ENCODE measurements at places on chromosomes 3 and 15.

- no peak for DNase-seq
Measured at GRCh38 chr3:150985711-150986110, 13.2 kb upstream of the CLRN1 start.

GRCh38 chr3:104873331-104873730, 493.4 kb upstream of the ALCAM start:
- no peak for DNase-seq

DNA sequence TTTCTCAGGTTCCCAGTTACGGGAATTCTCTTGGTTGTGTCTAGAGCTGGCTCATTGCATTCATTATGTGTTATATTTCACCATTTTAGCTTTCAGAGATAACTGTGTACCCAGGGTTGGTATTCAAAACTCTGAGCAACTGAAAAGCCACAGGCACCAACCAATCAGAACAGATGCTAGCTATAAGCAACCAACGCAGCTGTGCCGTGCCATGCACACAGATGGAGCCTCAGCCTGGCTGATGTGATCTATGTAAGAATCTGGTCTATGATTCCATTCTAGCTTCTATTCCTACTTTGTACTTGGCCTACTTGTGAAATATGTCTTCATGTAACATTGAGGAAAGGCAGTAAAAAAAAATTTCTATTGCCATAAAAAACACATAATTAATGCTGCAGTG, 95.0 kb upstream of the CCDC80 start:
- DNase-seq, result no peak

GRCh38 chr3:145820170-145820569, 340.8 kb downstream of the PLOD2 start:
- no peak for DNase-seq

GRCh38 chr3:107977221-107978130, 113.4 kb downstream of the CD47 start:
- DNase-seq, result no peak

GRCh38 chr3:67592057-67592456, 62.4 kb downstream of the SUCLG2 start:
- DNase-seq, result no peak

DNA sequence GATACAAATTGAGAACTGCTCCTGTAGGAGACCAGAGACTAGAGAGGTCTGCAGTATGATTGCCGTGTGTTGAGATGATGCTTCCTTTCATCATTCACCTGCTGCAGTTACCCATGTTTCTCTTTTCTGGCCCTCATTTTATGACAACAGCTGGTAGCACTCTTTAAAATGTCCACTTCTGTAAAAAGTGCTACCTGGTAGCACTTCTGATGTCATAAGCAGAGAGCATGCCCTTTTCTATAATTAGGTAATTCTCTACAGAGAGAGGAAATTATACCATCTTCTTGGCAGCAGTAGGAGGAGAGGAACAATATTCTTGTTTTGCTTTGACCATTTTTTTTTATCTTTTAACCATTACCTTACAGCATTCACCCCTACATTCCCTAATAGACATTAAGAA, 123.8 kb downstream of the PPM1L start:
- DNase-seq, result no peak

DNA sequence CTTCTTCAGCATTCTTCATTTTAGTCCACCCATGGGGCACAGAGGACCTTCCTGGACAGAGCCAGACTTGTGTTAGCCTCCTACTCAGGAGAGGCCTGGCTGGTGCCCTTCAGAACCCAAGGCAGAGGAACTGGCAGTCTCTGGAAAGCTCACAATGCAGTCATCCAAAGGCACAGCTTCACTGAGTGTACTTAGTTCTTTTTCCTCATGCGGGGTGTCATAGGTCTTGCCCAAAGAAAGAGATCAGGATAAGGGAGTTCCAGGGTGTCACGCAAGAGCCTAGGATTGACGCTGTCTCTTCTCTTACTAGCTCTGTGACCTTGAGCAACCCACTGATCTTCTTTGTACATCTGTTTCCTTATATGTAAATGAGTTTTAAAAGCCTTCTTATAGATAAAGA, 58.7 kb downstream of the CD200 start:
- DNase-seq, result no peak

GRCh38 chr3:114855839-114856238, 291.2 kb downstream of the ZBTB20 start:
- DNase-seq, result no peak

DNA sequence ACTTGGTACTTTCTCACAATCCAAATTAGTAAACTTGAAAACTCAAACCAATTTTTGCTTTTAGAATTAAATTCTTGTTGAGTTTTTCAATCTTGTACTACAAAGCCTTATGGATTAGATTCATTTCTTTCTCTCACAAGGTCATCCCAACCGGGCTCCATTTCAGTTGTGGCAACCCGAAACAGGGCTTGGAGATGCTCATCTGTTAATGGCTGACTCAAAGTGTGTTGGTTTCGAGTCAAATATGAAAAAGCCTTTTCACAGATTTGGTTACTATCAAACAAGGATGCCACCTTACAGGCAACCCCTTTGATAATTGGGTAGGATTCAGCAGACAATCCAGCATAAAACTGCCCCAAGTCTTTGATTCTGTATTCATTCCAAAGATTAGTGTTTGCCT, 1.8 kb downstream of the EPM2AIP1 start:
- DNase-seq, result peak; percentile 23

DNA sequence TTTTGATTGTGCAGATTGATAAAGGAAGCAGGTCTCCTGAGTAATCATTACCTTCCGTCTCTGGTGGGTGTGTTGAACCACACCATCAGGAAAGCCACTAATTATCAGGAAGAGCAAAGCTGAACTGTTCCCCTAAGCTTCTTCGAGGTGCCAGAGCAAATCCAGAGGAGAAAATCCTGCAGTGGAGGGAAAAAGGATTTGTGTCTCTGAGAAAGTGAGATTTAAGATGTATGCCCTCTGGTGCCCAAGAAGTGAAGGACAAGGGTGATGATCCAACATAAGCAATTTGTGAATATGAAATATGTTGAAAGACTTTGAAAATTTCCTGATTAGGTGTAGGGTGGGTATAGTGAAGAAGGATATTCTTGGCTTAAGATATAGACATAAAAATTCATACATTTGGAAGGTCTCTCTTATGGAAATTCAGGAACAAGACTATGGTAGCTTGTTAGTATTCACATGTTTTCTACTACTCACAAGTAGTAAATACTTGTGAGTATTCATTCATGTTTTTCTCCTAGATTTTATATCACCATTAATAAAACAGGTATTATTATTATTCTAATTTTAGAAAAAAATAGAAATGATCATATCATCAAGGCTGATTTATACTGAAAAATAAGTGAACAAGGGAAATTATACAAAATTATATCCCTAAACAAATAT, 34.8 kb downstream of the COMMD2 start:
- DNase-seq, result peak; percentile 79

DNA sequence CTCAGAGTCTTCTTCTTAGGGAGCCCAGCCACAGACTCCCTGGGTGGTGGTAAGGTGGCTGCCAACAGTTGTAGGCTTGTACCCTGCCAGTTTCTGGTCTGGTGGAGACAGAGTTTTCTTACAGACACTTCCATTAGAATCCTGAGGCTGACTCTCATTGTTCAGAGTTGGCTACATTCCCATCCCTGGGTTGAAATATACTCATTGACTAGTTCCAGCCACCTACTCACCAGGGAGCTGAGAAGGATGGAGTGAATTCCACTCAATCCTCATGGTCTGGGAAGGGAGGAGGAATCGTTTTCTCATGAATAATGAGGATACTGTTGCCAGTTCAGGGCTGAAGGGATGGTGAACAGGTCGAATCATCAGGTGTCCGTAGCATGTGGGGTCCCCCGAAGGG, 226.5 kb upstream of the PROK2 start:
- no peak for DNase-seq

DNA sequence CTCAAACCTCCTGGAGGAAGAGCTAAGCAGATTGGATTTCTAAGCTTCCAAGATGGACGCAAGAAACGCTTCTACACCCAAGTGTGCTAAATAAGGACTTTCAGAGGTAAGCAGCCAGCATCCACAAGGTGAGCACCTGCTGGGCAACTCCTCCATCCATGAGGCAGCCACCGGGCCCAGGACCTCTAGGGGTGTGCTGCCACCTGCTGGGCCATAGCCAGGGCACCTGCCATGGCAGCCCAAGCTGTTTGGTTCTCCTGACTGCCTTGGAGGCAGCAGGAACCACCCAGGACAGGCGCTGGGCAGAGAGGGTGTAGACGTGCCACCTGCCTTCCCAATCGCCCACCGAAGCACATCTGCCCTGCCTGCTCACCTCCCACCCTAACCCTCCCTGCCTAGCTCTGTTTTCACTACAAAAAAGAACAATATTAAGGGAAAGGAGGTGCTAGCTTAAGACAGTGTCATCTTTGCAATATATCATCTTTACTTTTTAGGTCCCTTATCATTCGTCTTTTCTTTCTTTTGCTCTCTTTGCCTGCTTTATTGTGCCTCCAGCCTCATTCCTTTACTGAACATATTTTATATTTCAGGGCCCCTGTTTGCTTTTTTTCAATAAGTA, 12.9 kb downstream of the C15orf62 start:
- DNase-seq, result peak; percentile 53

- DNase-seq, result no peak
Measured at GRCh38 chr15:83657549-83657948, 3.6 kb downstream of the ADAMTSL3 start.

Measured in testis (tissue), 5 donors.